Breast epithelium (tissue), 4 donors: ENCODE measurements at places on chromosomes 12 and 14. TPM values are rescaled to one million over a fixed set of nuclear protein-coding genes. Genes with fewer than 3 reads are reported as not detected.

GRCh38 chr12:100796621-100797020, 2.0 kb downstream of the ANO4 start:
- DNase-seq, result no peak

DNA sequence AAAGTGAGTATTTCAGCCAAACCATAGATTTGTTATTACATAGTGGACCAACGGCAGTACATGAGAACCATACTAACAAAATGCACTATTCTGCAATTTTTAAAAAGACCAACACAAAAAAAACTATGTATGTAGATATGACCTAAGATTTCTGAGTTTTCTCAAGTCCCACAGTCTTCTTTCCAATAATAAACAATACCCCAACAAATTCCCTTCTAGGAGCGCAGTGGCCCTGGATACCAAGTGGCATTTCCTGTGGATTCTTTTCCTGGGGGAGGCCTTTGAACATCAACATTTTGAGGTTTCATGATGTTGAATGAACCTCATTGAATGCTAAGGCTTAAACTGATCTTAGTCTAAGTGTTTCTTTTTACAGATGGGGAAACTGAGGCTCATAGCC, 210.5 kb downstream of the BCAT1 start:
- DNase-seq, result no peak

Gene TRMT5
- 13.8 TPM for total RNA-seq

DNA sequence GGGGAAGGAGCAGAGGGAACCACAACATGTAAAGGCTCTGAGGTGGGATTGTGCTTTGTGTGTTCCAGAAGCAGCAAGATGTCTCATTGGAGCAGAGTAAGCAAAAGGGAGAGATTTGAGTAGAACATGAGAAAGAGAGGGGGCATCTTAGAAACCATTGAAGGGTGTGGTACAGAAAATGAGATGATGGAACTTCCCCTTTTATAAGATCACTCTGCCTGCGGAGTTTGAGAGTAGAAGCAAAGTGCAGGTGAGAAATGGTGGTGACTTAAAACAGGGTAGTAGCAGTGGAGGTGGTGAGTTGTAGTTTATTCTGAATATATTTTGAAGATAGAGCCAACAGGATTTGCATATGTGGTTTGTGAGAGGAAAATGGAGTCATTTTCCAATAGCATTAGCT, 56.0 kb downstream of the FBXO34 start:
- DNase-seq, result no peak

Gene SMIM41
- total RNA-seq, result 1.3 TPM

DNA sequence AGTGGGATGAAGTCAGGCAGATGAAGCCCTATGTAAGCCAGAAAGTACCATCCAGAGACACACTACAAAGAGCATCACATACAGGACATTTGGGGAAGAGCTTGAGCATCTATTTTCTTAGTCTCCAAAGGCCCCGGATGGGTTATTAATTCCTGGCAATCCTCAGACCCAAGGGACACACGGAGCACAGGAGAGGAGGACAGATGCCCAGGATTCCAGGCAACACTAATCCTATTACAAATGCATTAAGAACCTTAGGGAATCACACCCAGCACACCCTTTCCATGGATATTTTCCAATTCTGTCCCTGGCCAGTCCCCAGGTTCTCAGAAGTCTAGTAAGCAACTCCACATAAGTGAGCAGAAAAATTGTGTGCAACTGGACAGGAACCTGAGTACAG, 65.9 kb downstream of the CMKLR1 start:
- no peak for DNase-seq

Gene A2M
- 281 TPM for total RNA-seq

Gene SLCO1B3
- total RNA-seq, result not detected

DNA sequence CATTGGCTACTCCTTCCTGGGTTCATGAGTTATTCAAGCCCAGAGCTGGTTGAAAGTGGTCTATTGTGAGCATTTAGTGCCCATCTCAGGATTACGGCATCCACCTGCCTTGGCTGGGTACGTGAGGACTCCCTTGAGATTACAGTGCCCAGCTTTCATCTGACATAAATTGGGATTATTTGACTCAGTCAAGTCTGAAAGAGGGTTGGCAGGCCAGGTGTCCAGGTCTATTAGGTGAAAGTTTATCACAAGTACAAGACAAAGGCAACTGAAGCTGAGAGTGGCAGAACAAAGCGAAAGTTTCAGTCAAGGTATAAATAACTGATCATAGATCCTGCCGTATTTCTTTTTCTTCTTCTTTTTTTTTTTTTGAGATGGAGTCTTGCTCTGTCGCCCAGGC, 84.6 kb upstream of the ATF7IP start:
- DNase-seq, result no peak

DNA sequence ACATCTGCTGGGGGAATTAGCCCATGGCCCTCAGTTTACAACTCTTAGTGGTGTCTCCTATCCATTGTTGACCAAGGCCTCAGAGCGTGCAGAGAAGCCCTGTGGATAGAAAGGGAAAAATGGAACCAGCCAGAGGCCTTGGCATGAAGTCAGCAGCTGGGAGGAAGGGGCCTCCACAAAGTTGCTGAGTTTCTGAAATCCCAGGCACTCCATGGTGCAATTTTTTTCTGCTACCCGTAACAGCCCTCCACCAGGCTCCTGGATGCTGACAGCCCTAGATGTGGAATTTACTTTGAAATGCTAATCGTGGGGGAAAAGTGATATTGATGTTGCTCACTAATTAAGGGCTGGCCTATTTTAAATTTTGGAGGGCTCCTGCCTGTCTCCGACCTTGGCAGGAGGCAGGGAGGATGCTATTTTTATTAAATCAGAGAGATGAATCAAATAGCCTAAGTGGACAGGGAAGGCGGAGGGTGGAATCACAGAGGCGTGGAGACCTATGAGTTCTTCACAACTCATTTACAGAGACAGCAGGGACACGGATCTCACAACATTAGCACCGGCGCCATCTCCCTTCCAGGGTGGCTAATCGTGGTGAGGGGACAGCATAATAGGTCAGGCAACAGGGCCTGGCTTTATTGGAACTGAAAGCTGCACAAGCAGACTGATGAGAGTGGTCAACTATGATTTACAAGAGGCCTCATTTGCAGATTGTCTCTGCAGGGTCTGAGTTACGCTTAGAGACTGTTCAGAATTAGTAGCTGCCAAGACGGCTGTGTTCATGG, 99.8 kb upstream of the WSCD2 start:
- no peak for DNase-seq

DNA sequence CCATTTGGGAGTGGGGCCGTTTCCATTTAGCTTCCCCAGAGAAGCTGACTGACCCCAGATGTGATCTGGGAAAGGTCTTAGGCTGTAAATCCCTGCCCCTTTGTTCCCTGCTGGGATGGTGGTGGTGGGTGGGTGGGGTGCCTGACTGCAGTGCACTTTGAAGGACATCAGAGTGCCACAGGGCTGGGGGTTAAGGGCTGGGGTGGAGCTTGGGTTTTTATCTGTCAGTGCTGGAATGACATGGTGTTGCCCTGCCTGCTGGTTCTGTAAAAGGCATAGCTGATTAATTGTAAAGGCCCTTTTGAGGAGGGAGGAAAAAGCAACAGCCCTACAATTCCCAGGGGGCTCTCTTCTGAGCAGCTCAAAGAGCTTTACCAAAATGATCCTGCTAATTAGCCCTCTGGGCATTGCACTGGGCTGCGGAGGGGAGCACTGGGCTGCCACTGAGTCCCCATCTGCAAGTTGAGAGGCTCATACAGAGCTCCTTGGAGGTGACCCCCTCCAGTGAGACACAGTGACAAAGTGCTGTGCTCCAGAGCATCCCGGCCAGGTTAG, 21.1 kb downstream of the PLEKHG3 start:
- no peak for DNase-seq

Gene PPP4R3A
- total RNA-seq, result 98.6 TPM

- DNase-seq, result no peak
These were observed 71.5 kb upstream of the DCD start for GRCh38 chr12:54719691-54720090.

DNA sequence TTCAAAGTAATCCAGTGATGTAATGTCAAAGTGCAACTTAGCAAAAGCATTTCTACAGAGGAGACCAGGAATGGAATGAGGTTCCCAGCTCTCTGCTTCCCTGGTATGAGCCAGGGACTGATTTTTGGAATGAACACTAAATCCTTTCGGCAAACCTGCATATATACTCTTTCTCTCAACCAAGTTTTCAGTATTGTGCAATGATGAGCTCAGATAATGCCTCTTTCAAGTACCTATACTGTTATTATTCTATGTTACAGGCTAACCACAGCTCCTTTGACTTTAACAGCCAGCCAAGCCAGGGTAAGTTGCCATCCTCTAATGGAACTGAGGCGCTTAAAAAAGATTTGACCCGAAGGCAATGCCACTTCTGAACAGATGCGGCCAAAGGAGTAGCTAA, 104.9 kb upstream of the FSCB start:
- no peak for DNase-seq

- DNase-seq, result peak; percentile 87
These were observed 93.8 kb downstream of the RFLNA start for GRCh38 chr12:124388679-124389137.

DNA sequence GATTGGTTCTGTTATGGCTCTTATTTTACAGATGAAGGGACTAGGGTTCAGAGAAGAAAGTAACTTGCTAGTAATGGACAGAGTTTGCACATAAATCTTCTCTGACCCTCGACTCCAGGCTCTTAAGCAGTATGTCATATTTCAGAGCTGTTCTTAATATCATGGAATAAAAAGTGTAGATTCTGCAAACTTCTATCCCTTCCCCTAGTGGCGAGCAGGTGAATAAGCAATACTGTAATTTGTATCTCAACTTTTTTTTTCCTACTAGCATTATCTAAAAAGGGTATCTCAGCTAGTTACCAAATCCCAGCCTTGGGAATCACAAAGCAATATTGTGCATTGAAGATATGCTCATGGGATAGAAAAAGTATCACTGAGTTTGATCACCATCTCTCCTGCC, 83.2 kb downstream of the ANO4 start:
- DNase-seq, result no peak
